ENCODE measurements at places on chromosomes 1 and 21. TPM values are rescaled to one million over a fixed set of nuclear protein-coding genes. Genes with fewer than 3 reads are reported as not detected.

The GPR61 gene
- not detected for total RNA-seq

DNA sequence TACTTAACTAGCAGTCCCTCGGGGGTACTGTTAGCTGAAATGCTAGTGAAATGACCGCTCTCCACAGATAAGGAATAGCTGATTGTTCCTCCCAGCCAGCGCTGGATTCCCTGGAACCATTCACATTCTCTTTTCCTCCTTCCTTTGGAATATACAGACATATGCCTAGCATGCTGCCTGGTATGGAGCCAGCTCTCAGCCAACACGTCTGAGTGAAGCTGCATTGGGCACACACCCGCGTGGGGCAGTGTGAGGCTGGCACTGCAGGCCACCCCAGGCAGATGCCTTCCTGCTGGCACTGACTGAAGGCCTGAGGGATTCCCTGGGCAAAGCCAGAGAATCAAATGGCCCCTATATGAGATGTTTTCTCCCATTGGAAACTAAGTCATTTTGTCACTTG lies 66.7 kb downstream of the TLR5 start:
- H3K4me1 ChIP-seq = no peaks in the 10 kb centered on the region
- no peak for DNase-seq
- H3K4me3 ChIP-seq = no peak overlapping the region

- no peak overlapping the region for H3K4me3 ChIP-seq
- DNase-seq = no peak
- no peaks in the 10 kb centered on the region for H3K27me3 ChIP-seq
- no peaks in the 10 kb centered on the region for H3K4me1 ChIP-seq
- H3K27ac ChIP-seq = no peak overlapping the region
Measured at GRCh38 chr1:42439940-42440339, 15.9 kb downstream of the ZMYND12 start.

The TOE1 gene
- total RNA-seq = 11.1 TPM

DNA sequence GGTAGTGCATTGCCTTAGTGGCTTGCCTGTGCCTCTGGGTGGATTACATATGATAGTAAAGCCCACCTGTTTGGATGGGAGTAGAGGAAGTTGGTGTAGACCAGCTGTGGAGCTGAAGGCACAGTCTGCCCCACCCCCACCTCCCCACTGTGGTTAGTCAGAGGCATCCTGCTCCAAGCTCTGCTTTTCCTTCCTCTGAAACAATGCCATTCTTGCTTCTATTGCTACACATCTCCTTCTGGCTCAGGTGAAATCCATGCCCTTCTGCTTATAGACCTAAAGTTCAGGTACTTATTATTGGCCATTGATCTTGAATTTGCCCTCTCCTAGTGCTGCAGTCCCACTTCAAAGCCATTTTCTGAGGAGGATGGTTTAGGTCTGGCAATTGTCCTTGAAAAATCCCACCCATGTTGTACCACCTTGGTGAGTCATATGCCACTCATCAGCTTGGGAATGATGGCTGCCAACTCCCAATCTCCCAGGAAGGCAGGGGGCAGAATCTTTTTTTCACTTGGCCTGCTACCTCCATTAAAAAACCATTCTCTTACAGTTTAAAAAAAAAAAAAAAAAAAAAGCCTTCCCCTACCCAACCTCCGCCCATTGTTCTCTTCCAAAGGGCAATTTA lies 6.7 kb upstream of the TXLNA start:
- H3K27me3 ChIP-seq = no peaks in the 10 kb centered on the region
- DNase-seq = no peak
- no peaks in the 10 kb centered on the region for H3K4me1 ChIP-seq
- H3K36me3 ChIP-seq = peaks cover 15% of the 10 kb centered on the region
- H3K27ac ChIP-seq = no peak overlapping the region
